ENCODE measurements at places on chromosomes 1 and 21.

- no peak for DNase-seq
Observed at GRCh38 chr1:179296356-179297104, 2.9 kb downstream of the SOAT1 start.

DNA sequence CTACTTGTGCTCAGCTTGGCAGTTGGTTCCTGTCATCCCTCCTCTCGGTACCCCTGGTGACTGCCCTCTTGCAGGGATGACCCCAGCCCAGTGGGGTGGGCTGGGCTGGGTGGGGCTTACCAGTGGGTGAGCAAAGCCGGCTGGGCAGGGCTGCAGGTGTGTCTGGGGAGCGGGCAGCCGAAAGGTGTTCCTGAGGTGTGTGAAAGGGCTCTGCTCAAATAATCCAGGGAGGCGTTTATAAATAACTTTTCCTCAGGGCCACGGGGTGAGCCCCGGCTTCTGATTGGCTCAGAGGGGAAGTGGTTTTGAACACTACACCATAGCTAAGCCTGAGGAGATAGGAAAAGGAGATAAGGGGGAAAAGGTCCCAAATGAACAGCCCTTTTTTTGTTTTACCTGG lies at the start of gene SLC26A9:
Gene SLC26A9, minus strand, starts transcription at position 212 of the 400 bp plus-strand sequence. CDS start 7,636 bp downstream, outside the sequence.
- no peak for DNase-seq

DNA sequence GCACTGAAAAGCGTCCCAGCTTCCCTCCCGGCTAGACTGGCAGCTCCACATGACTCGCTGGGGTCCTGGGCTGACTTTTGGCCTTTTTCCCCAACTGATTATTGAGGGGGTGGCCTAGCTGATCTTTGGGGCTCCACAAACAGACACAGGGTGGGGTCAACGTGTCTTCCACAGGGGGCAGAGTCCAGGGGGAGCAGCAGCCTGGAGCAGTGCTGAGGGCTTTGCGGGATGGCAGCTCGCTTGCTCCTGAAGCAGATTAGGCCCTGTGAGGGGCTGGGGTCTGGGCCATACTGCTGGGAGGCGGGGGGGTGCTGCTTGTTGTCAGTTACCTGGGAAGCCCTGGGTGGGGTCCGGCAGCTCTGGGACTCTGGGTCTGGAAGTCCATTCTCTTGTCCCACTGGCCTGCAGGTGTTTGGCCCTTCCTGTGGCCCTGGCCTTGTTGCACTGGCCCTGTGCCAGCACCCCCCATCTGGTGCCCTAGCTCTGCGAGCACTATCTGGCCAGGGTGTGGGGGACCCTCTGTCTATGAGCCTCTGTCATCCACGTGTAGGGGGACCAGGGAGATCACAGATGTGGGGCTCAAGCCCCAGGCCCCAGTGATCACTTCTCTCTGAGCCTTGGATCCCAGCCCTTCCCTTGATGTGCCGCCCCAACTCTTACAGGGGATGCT lies 12.3 kb upstream of the HES5 start:
- no peak for DNase-seq

- DNase-seq = no peak
Observed at GRCh38 chr21:34129901-34130715, 56.7 kb downstream of the MRPS6 start.

DNA sequence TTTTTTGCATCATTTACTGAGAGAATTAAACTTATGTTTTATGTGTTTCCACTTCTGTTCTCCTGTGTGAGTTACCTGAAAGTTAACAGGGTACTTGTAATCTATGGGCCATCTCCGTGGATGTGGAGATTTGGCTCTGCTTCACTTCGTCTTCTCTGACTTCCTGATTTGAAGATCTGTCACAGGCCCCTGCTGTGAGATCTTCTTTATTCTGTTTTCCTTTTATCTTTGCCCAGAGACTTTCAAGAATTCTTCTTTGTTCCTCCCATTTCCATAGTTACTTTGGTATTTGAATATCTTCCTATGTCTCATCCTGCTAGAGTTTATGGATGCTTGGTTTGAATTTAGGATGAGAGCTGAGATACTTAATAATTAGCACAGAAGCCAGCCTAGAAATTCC lies 35.4 kb upstream of the PKN2 start:
- no peak for DNase-seq

DNA sequence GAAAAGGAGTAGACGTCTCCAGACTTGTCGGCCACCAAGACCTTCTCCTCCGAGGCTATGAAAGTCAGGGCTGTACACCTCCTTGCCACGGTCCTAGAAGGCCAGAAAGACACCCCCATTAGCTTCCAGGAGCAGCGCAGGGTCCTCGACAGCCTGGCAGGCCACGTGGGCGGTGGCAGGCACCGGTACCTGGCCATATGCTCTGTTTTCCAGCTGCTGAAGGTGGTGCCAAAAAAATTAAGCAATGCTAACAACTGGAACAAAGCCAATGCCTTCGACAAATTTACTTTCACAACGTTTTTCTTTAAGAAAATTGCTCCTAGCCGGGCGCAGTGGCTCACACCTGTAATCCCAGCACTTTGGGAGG lies 15.9 kb downstream of the WDR4 start:
- no peak for DNase-seq

DNA sequence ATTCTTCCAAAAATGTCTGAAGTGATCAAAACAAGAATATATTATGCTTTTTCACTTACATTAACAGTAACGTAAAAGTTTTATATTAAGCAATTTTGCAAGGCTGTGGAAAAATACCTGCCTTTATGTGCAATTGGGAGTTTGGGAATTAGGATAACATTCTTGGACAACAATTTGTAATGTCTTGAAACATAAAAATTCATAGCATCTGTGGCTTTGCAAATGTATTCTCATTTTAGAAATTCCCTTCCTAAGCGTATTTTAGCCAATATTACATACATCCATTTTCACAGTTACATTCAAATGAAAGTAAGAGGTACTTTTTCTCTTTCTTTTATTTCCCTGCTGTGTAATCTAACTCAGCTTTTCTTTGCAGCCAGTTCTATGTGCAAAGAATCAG lies 13.4 kb upstream of the CFH start:
- DNase-seq = no peak

DNA sequence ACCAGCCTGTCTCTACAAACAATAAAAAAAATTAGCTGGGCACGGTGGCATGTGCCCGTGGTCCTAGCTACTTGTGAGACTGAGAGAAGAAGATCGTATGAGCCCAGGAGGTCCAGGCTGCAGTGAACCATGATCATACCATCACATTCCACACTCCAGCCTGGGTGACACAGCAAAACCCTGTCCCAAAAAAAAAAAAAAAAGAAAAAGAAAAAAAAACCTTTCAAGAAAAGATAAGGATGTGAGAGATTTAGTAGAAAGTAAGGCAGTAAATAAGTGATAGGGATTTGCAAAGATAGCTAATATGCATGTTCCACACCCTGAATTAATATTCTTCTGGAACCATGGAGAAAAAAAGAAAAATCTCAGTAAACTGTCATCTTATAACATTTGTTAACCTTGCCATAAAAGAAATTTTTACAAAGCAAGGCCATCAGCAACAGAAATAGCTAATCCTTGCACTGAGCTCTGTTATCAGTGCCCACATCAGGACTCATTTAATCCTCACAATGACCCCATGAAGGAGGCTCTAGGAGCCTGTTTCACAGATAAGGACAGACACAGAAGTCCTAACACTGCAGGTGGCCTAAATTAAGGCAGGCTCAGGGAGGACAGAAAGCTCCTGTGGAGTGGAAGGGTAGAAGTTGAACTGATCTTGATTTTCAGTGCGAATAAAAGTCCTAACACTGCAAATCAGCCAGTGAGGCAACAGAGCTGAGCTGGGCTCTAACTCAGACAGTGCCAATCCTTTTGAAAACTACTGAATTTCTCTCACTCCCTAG lies 7.6 kb downstream of the GNB1 start:
- DNase-seq = no peak

GRCh38 chr1:227357171-227357926 lies 39.1 kb upstream of the CDC42BPA start:
- peak; percentile 83 for DNase-seq

GRCh38 chr1:160064164-160064563 lies 5.8 kb downstream of the KCNJ10 start:
- DNase-seq = no peak

- no peak for DNase-seq
Observed at GRCh38 chr1:181603735-181604410, 120.6 kb downstream of the CACNA1E start.

GRCh38 chr1:8767006-8767405 lies 50.4 kb downstream of the RERE start:
- DNase-seq = no peak

DNA sequence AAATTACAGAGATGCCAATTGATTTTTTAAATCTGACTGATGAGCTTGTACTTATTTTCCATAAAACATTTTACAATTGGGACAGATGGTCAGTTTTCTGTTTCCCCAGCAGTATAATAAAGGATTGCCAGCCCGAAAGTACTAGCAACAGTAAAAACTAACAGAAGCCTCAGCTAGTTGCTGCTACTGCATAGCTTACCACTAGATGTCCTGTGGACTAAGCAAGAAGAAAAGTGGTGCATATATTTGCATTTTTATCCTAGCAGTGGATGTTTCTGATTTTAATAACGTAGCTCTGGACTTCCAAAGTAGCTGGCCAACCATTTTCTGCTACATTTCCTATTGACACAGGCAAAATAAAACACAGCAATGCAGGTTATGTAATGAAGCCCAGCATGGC lies 241.5 kb downstream of the BARHL2 start:
- DNase-seq = peak; percentile 7

DNA sequence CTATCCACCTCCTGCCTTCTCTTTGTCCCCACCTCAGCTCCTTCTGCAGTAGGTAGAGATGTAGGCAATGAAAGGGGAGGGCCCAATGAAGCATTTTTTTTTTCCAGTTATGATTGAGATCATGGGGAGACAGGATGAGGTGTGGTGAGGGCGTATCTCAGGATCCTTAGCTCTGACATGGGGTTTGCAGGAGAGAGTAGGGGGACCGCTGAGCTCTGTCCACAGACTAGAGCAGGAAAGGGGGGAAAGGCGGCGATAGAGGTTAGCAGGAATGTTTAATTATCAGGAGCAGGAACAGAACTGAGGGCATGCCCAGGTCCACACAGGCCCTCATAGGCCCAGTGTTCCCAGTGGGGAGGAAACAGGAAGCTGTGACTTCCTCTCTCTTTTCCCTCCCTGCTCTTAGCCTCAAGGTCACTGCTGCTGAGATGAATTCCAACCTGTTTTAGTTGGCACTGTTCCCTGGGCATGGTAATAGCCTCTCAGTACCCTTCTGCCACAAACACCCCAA lies 901 bp upstream of the RXFP4 start:
- peak; percentile 81 for DNase-seq

DNA sequence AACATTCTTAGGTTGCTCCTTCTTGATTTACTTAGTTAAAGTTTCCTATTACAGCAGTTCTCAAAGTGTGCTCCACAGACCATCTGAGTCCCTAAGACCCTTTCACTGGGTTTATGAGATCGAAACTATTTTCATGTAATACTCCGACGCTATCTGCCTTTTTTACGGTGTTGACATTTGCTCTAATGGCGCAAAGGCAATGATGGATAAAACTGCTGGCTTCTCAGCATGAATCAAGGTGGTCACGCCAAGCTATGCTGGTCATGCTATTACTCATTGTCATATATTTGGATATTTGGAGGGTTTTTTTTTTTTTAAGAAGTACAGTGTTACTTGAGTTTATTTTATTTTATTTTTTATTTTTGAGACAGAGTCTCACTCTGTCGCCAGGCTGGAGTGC lies 235.1 kb downstream of the KIF26B start:
- DNase-seq = no peak

DNA sequence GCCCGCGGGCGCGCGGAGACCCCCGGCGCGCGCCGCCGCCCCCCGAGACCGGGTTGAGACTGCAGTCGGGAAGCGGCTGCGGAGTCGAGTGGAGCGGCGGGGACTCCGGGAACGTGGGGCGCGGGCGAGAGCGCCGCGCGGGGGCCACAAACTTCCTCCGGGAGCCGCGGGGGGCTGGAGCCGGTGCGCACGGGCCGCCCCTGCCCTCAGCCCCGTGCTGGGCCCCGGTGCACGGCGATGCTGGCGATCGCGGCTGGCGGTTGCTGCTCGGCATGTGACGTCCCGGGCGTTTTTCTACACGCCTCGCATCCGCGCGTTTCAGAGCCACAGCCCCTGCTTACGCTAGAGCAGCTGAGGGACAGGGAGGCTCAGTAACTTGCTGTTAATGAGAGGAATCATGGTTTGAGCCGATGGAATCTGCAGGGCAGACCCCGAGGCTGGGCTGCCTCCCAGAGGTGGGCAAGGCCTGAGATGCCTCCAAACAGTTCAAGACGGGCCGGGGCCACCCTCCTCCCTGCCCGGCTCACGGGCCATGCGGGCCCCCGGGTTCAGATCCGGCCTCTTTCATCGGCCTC lies 520 bp downstream of the TMEM201 start:
- DNase-seq = peak; percentile 34

DNA sequence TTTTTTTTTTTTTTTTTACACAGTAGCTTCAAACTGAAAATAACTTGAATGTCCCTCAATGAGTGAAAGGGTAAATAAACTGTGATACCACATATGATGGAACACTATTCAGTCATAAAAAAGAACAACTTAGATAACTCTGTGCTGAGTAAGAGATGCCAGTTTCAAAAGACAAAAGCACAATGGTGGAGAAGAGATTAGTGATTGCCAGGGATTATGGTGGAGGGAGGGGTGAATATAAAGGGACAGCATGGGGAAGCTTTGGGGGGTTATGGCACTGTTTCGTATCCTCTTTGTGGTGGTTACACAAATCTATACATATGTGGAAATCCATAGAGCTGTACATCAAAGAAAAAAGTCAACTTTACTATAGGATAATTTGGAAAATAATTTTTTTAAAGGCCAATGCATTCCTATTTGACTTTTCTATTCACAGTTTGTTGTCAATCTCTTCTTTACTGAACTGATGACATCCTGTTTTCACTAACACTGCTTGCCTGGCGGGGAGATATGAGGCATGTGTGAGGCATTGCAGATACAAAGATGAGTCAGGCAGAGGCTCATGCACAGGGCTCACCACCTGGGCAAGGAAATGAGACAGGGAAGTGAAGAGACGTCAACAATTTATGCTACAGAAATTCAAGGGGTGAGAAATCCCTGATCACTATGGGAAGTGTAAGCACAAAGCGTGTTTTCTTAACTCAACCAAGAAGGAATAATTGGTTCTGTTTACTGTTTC lies 302.7 kb downstream of the DUSP10 start:
- peak; percentile 83 for DNase-seq

- no peak for DNase-seq
Observed at GRCh38 chr1:157315544-157315943, 177.3 kb upstream of the ETV3 start.

DNA sequence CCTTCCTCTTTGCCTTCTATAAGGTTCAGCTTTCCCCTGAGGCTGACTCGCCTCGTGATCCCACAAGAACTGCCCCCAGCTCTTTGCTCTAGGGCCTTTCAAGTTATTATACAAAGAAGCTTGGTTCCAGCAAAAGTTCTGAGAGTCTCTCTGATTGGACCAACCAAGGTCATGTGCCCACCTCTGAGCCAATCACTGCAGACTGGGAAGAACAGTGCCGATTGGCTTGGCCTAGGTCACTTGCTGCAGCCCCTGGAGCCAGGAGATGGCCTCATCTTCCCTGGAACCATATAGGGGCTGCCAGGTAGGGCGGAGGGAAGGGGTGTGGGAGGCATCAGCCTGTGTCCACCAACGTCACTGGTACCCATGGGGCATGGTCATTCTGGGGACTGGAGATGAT lies 22.8 kb downstream of the TAS1R2 start:
- DNase-seq = no peak

All from SW480 (cell line).